Left ventricle myocardium superior (tissue), 1 donor: ENCODE measurements at places on chromosomes 7 and 10.

DNA sequence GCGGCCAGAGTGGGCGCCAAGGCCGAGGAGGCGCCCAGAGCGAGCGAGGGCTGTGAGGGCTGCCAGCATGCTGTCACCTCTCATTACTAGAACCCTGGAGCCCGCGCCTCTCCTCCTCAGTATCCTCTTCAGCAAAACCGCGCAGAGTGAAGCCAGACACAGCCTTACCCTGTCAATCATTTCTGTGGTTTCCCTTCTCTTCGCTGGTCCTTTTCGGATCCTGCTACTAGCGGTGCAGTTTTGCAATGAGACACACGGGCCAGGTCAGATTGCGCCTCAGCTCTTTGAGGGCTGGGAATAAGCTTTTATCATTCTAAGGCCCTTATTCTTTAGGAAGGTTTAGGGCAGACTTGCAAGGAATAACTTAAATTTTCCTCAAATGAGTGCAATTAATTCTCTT, 55.5 kb upstream of the FAM171A1 start:
- DNase-seq: no peak

- DNase-seq: peak; percentile 98
Observed at GRCh38 chr10:119207366-119207666, at the start of gene GRK5. Gene GRK5 (plus strand): TSS chr10:119207571. CDS start chr10:119207918, 347 bp downstream.

DNA sequence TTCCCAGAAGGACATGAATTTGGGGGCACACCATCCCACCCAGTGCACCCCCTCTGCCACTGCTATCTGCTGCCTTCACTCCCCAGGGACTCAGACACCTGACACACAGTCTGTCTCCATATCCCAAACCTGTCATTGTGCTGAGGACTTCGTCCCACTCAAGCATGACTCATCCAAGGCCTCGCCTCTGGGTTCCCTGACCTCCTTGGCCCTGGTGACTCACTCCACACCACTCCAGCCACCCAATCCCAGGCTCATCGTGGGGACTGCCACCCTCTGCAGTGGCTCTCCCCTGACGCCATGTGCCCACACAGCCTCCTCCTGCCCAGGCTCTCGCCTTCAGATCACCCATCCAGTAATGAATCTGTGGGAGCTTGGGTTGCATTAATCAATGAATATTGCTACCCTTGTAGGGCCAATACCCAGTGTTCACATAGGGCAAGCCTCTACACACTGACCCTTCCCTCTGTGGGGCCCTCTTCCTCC, 6.6 kb upstream of the INSIG1 start:
- DNase-seq: no peak

DNA sequence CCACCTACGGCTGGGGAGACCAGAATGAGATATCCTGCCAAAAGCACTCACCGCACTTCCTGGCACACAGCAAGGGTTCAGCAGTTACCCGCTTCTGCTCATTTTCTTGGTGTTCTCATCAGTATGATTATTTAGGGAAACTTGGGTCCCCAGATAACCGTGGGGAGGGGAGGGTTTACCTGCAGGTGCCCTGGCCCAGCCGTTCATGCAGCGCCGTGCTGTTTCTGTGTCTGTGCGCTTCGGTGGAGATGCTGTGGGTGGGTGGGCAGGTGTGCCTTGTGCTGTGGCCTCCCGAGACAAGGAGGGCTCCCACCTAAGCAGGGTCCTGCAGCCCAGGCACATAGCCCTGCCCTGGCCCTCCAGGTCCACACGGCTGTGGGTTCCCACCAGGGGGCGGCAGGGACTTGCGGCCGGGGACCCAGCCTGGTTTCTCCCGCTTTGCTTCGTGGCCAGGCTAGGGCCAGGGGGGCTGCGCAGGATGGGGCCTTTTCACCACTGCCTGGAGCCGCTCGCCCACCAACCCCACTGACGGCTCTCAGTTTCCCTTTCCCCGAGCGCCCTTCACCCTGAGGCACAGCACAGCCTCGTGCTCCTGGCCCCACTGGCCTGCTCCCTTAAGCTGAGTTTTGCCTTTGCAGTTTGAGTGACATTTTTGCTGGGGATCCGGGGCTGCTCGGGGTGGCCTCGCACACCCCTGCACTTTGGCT, 78.5 kb downstream of the LHPP start:
- DNase-seq: peak; percentile 84

DNA sequence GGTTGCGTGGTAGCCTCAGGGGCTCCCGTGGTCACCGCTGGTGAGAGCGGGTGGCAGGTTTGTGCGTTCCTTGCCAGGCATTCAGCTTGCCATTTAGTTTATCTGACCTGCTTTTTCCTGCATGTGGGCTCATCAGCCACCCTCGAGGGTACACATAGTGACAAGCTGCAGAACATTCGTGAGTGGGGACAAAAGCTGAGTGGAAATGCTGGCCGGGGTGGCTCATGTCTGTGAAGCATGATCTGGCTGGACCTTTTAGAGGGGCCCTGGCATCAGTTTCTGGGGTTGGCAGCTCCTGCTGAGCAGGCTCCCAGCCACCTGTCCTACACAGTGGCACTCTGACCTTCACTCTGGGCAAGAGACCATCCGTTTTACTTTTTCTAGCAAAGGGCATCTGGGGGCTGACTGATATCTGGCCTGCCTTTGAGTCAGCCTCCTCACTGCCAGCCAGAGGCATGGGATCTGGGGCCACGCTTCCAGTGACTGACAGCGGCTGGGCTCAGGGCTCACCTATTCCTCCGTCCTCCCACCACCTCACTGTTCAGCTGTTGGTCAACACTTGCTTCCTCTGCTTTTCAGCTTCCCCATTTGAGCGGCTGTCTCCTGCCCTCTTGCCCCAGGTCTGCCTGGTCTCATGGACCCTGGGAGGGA, 75.0 kb downstream of the LANCL2 start:
- DNase-seq: no peak

GRCh38 chr7:42345478-42346299, 108.7 kb upstream of the GLI3 start:
- no peak for DNase-seq

- DNase-seq: peak; percentile 80
Observed at GRCh38 chr7:45294559-45294958, 137.0 kb downstream of the RAMP3 start.

GRCh38 chr7:15376600-15376999, 185.2 kb downstream of the AGMO start:
- DNase-seq: no peak

- peak; percentile 92 for DNase-seq
Observed at GRCh38 chr7:74027683-74028320, at the start of gene ELN. Gene ELN (plus strand): TSS chr7:74028173. CDS start chr7:74028188, 15 bp downstream.

GRCh38 chr7:77903597-77903996, 105.0 kb downstream of the PHTF2 start:
- no peak for DNase-seq

DNA sequence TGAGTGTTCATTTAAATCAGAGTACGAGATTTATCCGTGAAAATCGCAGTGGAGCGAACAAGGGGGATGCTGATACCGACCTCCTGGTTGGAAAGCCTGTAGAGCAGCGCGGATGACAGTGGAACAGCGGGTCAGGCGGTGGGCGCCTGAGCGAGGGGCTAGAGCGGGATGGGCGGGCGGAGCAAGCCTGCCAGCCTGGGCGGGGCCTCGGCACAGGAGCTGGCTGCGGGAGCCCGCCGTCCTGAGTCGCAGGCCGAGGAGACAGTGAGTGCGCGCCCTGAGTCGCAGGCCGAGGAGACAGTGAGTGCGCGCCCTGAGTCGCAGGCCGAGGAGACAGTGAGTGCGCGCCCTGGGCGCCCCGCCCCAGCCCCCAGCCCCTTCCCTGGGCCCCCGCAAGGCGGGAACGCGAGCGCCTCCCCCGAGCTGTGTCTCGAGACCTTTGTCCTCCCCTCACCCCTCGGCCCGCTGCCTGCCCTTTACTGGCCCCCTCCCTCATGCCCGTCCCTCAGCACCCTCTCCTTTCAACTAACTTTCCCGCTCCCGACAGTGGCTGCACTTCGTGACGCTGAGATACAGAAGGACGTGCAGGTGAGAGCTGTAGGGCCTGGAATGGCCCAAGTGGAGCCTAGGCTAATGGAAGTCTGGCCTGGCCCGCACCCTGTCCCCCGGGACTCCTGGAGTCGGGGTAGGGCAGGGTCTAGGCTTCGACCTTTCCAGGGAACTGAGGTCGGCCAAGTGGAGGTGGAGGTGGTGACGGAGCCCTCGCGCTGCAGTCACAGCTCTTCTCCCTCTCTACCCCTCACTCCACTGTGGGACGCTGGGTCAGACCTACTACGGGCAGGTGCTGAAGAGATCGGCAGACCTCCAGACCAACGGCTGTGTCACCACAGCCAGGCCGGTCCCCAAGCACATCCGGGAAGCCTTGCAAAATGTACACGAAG, at the start of gene AS3MT:
Gene AS3MT, plus strand, starts transcription at position 213 of the 941 bp plus-strand sequence. Its CDS starts 123 bp downstream, at position 336.
- peak; percentile 68 for DNase-seq

- no peak for DNase-seq
Observed at GRCh38 chr7:99505324-99505662, 831 bp downstream of the ZKSCAN5 start.

- DNase-seq: no peak
Observed at GRCh38 chr10:93090619-93091018, 16.9 kb downstream of the CYP26A1 start.

DNA sequence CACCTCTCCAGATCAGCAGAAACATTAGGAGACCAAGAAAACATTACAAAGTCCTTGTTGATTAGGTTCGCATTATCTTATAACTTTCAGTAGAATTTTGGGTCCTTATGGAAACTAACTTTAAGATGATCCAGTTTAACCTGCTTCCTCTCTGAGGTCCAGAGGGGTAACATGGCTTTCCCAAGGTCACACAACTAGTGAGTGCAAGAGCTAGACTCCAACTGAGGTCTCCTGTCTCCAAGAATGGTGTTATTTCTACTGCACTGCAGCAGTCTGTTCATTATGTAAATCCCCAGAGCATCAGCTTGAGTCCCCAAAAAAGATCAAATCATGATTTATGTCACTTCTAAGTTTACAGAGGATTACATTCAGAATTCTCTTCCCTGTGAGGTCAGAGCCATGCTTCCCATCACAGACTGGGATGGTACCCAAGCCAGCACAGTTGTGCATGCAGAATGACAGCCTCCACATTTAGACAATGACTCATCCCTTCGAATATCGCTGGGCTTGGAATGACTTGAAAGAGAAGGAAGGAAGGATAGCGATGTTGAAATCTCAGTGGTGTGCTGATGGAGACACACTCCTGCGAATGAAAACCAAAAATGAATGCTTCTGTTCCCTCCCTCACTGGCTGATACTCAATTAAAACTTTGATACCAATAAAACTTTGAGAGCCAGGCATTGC, 163.1 kb upstream of the PLXNA4 start:
- DNase-seq: no peak

- no peak for DNase-seq
Observed at GRCh38 chr7:31550432-31550831, 36.5 kb downstream of the ITPRID1 start.

GRCh38 chr7:132402751-132403245, 173.5 kb downstream of the PLXNA4 start:
- DNase-seq: peak; percentile 67

DNA sequence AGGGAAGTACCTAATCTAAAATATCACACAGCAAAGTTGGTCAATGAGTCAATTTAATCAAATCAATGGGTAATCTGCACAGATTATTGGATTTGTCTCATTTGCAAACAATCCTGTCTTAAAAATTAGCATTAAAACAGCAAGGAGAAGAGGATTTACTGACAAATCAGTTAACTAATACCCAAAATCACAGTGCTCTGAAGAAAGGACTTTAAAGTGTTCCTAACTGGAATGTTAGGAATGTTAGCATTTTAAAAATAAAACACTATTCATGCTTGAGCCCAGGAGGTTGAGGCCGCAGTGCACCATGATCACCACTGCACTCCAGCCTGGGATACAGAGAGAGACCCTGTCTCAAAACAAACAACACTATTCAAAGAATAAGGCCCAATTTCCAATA, 83.1 kb downstream of the CHCHD3 start:
- DNase-seq: no peak

DNA sequence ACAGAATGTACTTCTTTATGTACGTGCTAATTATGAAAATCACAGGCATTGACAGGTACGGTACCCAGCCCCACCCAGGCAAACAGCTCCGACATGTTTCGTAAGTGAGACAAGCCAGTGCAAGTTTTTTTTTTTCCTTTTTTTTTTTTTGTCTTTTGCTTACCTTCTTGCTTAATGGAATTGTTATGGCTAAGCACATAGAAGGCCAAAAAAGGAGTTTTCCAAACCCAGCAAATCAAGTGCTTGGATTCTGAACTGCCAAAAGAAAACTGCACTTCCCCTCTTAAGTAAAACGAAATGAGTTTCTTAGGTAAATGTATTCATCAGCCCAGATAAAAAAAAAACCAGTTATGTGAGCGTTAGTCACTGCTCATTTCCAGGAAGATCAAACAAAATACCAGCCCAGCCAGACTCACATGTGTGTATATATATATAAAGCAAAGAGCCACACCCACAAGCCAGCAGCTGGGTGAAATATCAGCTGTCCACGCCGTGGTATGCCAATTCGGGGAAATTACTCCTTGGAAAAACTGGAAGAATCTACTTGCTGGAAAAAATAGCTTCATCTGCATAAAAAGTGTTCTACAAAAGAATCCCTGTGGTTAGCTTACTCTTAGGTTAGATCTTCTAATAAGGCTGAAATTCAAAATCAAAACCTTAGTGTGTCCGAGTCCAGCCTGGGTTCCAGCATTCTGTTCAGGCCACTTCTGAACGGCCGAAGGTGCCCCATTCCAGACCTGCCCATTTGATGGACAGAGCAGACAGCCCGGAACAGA, 8.0 kb downstream of the KLF6 start:
- DNase-seq: no peak

DNA sequence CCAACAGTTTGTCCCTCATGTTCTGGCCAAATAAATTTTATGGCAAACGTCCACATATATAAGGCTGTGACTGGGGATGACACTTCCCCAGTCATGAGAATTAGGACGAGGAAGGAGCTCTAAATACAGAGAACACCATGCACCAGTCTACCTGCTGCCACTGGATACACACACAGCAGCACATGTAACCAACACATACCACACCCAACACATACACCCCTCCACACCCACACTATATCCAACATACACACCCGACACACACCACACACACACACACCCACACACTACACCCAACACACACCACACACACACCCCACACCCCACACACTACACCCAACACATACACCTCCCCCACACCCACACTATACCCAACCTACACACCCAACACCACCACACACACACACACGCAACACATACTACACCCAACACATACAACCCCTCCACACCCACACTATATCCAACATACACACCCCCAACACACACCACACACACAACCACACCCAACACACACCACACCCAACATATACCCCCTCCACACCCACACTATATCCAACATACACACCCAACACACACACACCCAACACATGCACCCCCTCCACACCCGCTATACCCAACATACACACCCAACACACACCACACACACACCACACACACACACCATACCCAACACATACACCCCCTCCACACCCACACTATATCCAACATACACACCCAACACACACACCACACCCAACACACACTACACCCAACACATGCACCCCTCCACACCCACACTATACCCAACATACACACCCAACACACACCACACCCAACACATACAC, 74.1 kb downstream of the HIPK2 start:
- DNase-seq: no peak

GRCh38 chr7:125876431-125876830, 946.8 kb upstream of the POT1 start:
- no peak for DNase-seq

GRCh38 chr10:34941471-34942357, 126.6 kb upstream of the PARD3 start:
- DNase-seq: no peak
